ENCODE measurements at places on chromosomes 6 and 20. TPM values are rescaled to one million over a fixed set of nuclear protein-coding genes. Genes with fewer than 3 reads are reported as not detected.

GRCh38 chr6:147192278-147192911 lies 11.8 kb upstream of the STXBP5 start:
- peaks cover 24% of the 10 kb centered on the region for H3K4me1 ChIP-seq
- no peaks in the 10 kb centered on the region for H3K36me3 ChIP-seq
- H3K4me3 ChIP-seq = no peak overlapping the region
- peaks cover 4% of the 10 kb centered on the region for H3K27me3 ChIP-seq
- peak overlapping the region; percentile 50 for H3K27ac ChIP-seq
- no peak for DNase-seq

DNA sequence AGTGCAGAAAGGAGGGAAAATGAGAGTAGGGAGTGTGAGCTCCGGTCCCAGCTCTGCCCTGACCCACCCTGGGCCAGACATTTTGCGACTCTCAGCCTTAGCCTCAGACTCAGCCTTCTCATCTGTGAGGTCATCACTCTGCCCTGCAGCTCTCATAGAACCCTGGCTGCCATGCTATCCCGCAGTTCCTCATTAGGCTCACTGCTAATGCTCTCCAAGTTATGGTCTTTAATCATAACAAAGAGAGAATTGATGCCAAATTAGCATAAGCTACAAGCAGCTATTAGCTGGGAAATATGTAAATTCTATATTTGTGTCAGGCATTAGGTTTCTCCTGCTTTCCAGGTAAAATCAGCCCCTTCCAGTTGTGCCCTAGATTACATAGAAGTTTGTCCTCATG lies 46.5 kb upstream of the MLN start:
- peaks cover 8% of the 10 kb centered on the region for H3K4me1 ChIP-seq
- no peaks in the 10 kb centered on the region for H3K36me3 ChIP-seq
- H3K4me3 ChIP-seq = no peak overlapping the region

DNA sequence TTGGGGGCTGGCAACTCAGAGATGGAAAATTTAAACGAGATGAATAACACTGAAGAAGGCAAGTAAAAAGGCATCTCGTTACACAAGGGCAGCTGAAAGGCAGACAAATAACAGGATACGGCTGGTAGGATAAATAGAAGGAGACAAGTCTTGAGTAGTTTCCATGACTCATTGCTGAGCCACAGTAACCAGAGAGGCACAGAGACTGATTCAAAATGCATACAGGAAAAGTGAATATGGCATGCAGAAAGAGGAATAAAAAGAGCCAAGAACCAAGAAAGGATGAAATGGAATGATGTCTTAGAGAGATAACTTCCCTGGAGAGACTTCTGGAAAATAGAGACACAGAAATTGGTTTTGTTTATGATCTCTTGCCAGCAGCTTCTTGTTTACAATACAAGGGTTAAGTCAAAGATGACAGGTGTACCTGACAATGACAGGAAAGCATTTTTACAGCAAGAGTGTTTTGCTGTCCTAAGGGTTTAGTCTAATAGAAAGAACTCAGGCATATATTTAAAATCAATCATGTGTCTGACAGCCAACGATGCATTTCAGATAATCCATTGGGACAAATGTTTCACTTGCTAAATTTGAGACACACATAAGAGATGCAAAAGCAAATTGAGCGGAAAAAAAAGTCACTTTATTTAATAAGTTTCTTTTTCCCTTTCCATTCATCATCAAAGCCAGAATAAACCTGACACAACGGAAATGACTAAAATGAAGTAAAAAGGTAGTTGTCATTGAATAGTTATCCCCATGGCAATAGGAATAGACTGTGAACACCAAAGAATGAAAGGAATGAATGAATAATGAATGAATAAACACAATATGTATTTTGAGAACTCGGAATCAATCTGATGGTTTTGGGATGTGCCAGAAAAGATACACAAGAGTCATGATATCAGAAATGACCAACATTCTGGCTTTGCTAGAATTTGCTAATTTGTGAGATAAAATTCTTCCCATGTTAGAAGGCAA lies 68.0 kb upstream of the KCNQ5 start:
- peaks cover 25% of the 10 kb centered on the region for H3K27me3 ChIP-seq
- H3K4me1 ChIP-seq = no peaks in the 10 kb centered on the region
- H3K4me3 ChIP-seq = no peak overlapping the region
- H3K27ac ChIP-seq = no peak overlapping the region
- no peak for DNase-seq
- H3K36me3 ChIP-seq = no peaks in the 10 kb centered on the region

Gene NT5E
- 0.56 TPM for total RNA-seq

Gene OPRM1
- total RNA-seq = not detected

DNA sequence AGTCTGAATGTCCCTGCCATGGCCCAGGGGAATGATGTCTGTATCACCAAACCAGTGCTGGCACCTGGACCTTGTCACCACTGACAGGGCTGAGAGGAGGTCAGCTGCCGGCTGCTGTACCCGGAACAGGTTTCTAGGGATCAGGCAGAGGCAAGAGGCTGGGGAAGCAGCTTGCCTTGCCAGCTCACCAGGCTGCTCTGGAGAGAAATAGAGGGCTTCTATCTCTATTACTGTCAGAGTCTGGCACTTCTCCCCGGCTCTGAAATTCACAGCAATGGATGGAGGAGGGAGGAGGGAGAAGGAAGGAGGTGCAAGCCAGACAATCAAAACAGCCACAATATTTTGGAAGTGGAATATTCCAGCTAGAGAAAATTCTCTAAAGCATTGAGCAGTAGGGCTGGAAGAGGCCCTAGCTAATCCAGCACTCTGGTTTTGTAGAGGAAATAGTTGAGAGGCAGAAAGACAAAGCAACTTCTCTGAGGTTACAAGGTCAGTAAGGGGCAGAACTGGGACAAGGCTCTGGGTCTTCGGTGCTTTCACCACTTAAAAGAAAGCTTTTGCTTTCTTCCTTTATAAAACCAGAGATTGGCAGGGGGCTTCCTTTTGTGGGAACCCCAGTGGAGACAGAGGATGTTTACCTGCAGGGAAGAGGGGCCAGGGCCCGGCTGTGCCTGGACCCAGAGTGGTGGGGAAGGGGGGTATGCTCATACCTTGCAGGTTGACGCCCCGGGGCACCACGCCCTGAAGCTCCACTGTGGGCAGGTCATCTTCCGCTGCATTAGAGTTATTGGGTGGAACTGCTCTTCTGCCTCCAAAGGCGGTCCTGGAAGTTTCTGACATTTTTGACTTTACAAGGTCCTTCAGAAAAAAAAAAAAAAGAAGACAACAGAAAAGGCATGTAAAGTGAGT lies 2.4 kb downstream of the F13A1 start:
- H3K4me1 ChIP-seq = no peaks in the 10 kb centered on the region
- H3K36me3 ChIP-seq = no peaks in the 10 kb centered on the region
- no peak overlapping the region for H3K27ac ChIP-seq
- peaks cover 59% of the 10 kb centered on the region for H3K27me3 ChIP-seq
- no peak overlapping the region for H3K4me3 ChIP-seq

- peaks cover 5% of the 10 kb centered on the region for H3K36me3 ChIP-seq
- no peak for DNase-seq
- no peaks in the 10 kb centered on the region for H3K27me3 ChIP-seq
- H3K4me3 ChIP-seq = peak overlapping the region; percentile 67
- H3K4me1 ChIP-seq = peaks cover 30% of the 10 kb centered on the region
- H3K27ac ChIP-seq = peak overlapping the region; percentile 80
Measured at GRCh38 chr6:57432919-57433684, 115.7 kb downstream of the PRIM2 start.

DNA sequence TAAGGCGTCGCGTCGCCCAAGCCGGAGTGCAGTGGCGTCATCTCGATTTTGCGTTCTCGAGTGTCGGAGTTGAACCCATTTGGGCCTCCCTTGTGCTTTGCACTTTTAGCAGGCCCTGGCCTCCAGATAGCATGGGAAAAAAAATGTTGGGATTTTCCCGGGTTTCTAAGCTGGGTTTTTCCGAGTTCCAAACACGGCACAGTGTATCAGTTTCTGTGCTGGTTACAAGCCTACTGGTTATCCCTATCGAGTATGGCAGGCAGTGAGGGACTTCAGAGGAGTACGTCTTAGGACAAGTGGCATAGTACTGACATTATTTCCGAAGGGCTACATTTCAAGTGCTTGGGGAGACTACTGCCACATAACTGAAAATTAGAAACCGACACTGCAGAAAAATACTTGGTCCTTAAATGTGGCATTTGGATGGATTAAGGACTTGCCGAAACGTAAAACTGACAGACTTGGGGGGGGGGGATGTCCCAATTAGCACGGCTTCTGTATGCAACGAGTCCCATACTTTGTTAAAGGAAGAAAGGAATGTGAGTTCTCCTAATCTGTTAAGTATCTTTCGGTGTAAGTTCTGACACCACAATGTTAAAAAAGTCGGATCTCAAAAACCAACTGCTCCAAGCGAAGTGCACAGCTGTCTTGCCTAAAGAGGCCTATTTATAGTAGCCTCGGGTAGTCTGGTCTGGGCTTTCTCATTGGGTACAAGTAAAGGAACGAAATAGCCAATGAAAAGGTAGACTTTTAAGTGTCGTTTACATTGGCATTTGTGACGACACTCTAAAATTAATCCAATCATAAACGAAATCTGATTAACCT lies 70.2 kb downstream of the HFE start:
- peak overlapping the region; percentile 96 for H3K27ac ChIP-seq
- H3K4me1 ChIP-seq = peaks cover 41% of the 10 kb centered on the region
- no peaks in the 10 kb centered on the region for H3K36me3 ChIP-seq
- DNase-seq = no peak

DNA sequence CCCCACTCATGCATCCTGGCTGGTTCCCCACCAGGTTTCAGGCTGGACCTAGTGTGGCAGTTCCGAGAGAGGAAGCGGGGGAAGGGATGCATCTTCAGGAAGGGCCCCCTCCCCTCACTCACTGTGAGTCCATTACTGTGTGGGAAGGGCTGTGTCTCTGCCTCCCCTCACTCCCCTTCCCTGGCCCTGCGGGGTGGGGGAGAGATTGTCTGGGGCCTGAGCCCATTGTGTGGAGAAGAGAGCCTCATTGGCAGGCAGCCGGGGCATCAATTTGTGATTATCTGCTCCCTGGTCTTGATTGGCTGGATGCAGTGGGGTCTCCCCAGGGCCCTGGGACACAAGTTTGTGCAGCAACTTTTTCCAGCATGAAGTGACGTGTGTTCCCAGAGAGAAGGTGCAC lies 4.1 kb upstream of the MYT1 start:
- H3K36me3 ChIP-seq = no peaks in the 10 kb centered on the region
- peaks cover 4% of the 10 kb centered on the region for H3K4me1 ChIP-seq
- no peak overlapping the region for H3K27ac ChIP-seq
